Lower leg skin (tissue), 4 donors: ENCODE measurements at places on chromosomes 7 and 10. TPM values are rescaled to one million over a fixed set of nuclear protein-coding genes. Genes with fewer than 3 reads are reported as not detected.

RHOBTB1 gene
- total RNA-seq, result 6.9 TPM

FAM25G gene
- 88.8 TPM for total RNA-seq

- DNase-seq, result no peak
These were observed 533.5 kb upstream of the COBL start for GRCh38 chr7:51850126-51850525.

- DNase-seq, result peak; percentile 80
These were observed 3.2 kb upstream of the EMX2 start for GRCh38 chr10:117539361-117539773.

GRCh38 chr7:116911801-116912200 lies 41.5 kb upstream of the ST7 start:
- no peak for DNase-seq
